ENCODE measurements at places on chromosomes 6 and 20.
A peak's percentile ranks its signal among the peaks of the same experiment; 100 is the strongest.

DNA sequence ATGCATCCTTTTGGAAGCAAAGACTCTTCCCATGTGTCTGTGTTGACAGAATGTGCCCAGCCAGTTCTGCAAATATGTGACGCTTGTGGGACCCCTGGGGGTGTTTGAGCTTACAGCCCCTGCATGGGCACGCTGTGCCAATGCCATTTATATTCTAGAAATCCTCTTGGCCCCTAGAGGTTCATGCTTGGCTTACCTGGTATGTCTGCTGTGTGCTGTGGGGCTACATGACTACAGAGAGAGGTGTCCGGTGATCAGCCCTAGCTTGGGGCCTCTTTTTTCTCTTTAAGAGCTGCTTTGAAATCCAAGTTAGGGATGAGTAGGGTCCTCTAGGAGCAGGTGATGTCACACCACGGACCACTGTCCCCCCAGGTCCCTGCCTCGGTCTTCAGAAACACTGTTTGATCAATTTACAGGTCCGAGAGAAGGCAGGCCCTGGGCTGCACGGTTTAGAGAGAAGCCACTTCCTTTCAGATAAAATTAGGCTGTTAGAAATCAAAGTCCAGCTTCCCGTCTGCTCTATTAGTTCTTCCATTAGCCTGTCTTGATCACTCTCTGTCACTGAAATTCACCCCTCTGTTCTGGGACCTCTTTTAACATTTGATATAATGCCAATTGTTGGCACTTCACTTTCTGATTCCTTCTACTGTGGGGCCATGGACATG is 26.5 kb downstream of the BCAS4 start:
- DNase-seq, result no peak

- DNase-seq, result no peak
These were observed 241.1 kb downstream of the TENT5A start for GRCh38 chr6:81511423-81511822.

DNA sequence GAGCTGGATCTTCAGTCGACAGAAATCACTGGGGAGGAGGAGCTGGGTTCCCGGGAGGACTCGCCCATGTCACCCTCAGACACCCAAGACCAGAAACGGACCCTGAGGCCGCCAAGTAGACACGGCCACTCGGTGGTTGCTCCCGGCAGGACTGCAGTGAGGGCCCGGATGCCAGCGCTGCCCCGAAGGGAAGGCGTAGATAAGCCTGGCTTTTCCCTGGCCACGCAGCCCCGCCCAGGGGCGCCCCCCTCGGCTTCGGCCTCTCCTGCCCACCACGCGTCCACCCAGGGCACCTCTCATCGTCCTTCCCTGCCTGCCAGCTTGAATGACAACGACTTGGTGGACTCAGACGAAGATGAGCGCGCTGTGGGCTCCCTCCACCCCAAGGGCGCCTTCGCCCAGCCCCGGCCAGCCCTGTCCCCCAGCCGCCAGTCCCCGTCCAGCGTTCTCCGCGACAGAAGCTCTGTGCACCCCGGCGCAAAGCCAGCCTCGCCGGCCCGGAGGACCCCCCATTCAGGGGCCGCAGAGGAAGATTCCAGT is 63.0 kb downstream of the FNDC1 start:
- no peak for DNase-seq

GRCh38 chr6:84066536-84066935 is 33.0 kb downstream of the MRAP2 start:
- no peak for DNase-seq

GRCh38 chr20:19949195-19949867 is 67.8 kb upstream of the NAA20 start:
- no peak for DNase-seq

DNA sequence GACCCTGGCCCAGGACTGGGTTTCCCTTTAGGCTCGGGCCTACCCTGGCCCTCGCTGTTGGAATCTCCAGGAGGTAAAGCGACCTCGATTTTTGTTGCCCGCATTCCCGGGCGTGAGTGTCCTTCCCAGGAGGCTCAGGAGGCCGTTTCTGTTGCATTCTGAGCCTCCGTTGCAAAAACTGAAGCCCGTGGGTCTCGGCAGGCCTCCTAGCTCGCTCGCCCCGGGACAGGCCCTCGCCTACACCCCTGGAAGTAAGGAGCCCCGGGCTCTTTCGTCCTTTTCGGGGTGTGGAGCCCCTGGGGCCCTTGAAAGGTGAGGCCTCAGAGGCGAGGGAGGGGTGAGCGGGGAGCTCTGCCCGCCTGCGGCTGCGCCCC is 2.3 kb downstream of the NR2E1 start:
- no peak for DNase-seq

DNA sequence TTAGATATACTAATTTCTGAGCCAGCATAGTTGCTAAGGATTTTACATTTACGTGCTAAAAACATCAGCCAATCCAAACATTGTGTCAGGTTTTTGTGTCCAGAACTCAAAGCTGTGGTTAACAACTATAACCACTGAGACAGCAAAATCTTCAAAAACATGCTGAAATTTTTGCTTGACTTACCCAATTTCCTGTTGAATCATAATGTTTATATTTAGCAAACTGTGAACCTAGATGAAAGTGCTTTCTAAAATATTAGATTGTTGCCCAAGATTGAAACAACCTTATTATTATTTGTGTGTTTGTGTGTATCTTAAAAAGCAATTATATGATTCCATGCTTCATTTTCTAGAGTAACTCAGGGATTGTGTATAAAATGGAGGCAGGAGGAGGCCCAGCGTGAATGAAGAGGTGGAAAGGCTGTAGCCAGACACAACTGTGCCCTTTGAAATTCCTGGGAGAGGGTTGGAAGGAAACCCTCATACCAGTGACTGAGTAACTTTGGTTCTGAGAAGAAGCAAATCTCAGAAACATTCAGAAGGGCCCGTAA is 48.0 kb downstream of the ARMC2 start:
- DNase-seq, result no peak

- no peak for DNase-seq
These were observed 1.4 kb downstream of the CDK5RAP1 start for GRCh38 chr20:33399924-33400323.

GRCh38 chr6:127843582-127843981 is 57.3 kb downstream of the THEMIS start:
- DNase-seq, result no peak

- no peak for DNase-seq
These were observed 1.5 kb downstream of the LIN28B start for GRCh38 chr6:104958178-104959025.

DNA sequence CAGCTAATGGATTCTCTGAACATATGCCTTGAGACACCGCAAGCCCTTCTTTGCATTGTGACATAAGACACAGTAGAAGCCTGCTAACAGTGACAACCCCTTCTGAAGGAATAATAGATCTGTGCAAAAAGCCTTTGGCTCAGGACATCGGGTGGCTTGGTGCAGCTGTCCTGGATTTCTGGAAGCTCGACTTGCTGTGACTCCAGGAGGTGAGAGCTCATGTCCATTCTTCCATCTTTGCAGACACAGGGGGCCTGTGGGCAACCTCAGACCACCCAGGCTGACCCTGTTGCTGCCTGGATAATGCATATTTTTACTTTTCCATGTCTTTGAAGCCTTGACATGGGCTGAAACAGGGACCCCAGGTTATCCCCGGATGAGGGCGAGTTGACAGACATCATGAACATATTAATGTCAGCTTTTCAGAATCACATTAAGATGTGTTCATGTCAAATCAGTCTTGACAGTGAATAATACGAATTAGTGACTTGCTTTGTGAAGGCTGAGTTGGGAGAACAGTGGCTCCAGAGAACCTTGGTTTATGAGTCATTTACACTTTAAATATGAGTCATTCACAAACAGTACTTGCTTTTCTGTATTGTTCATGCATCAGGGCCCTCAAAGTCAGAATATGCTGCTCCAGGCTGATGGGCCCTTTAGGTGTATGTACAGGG is 66.8 kb upstream of the IYD start:
- no peak for DNase-seq

- no peak for DNase-seq
These were observed 73.8 kb downstream of the CDK19 start for GRCh38 chr6:110741517-110741916.

- no peak for DNase-seq
These were observed 60.9 kb downstream of the GFRAL start for GRCh38 chr6:55388211-55388610.

DNA sequence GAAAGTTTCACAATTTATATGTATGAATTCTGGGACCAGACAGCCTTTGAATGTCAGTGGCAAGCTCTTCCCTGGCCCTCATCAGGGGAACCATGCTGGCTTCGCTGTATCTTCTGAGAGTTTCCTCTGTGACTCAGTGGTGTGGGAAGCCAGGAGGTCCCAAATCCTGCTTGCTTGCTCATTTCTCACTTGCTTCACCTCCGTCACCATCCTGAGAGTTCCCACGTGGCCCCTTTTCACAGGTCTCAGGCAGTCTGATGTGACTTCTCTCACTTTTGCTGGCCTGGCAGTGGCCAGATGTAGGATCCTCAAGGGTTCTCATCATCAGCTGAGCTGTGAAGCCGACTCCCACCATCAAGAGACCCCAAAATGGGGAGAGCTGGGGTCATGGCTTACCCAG is 28.4 kb upstream of the RIN2 start:
- DNase-seq, result peak; percentile 47

DNA sequence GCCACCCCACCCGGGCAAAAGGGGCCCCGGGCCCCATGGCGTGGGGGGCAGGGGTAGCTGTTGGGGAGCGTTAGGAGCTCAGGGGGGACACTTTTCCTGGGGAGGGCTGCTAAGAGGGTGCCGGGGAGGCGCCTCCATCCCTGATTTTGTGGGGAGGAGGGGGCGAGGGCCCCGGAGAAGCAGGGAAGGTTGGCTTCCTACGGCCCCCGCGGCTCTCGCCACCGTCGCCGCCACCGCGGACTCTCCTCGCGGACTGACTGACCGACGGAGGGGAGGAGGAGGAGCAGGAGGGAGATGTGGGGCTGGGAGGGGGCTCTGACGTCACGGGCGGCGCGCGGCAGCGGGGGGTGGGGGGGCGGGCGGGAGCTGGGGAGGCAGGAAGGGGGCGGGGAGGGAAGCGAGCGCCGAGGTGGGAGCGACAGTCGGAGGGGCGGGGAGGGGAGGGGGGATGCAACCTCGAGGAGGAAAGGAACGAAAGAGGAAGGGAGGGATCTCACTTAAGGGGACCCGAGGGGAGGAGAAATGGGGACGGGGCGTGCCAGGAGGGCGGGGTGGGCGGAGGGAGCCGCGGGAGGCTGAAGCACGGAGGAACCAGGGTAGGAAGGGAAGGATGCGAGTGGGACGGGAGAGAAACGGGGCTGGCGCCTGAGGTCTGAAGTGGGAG is 5.1 kb downstream of the GABBR1 start:
- DNase-seq, result peak; percentile 84

DNA sequence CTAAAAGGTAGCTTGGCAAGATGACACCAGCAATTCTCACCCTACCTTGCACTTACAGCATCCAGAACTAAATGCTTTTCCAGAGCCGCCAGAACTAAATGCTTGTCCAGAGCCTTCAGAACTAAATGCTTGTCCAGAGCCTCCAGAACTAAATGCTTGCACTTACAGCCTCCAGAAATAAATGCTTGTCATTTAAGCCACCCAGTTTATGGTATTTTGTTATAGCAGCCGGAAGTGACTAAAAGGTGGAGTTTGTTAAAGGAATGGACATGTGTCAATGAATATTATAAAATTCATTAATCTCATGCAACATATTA is 133.5 kb downstream of the GPX5 start:
- DNase-seq, result no peak

GRCh38 chr20:63804308-63804636 is 26.8 kb downstream of the ZBTB46 start:
- no peak for DNase-seq

DNA sequence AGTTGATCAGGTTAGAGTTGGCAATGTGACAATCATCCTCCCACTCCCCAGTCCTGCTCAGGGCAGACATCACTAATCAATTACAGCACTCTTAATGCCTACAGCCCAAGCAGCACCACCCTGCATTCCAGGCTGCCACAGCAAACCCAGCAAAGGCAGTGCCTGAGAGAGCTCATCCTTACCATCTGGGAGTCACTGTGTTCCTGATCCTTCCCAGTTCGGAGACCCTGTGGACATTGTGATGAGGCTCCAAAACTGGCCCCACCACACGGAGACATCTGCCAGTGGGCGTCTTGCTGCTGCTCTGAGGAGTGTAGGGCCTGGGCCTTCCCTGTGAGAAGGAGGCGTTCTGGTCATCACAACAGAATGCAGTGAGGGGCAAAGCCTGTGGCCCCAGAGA is 216.5 kb upstream of the CST7 start:
- no peak for DNase-seq

DNA sequence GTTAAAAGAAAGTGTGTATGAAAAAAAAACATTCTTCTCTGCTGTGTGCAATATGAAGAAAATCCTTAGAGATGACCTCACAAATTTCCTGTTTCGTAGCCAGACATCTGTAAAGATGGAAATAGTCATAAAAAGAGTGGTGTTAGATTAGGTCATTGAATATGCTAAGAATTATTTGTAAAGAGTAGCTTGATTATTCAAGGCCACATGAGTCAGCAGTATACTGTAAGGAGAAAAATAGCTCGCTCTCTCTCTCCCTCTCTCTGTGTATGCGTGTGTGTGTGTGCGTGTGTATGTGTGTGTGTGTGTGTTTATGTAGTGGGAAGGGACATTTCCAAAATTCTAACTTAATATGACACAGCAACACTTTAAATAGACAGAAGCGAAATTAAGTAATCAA is 78.8 kb downstream of the PTCHD4 start:
- no peak for DNase-seq

GRCh38 chr6:41901882-41902519 is 6.8 kb upstream of the USP49 start:
- no peak for DNase-seq

DNA sequence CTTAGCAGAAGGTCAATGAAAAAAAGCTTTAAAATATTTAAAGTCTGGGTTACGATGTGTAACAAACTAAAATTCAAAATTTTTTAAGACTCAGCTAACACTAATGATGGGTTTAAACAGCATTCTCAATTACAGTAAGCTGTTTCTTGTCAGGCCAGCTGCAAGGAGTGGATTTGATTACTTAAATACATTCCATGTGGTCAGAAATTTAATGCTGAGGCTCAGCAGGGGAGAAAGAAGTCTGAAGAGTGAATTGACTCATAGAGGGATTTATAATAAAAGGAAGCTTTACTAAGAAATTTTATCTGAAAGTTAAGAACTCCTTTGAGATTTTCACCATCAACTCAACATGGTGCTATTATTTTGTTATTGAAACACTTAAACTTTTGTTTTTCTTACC is 398.6 kb downstream of the KHDRBS2 start:
- no peak for DNase-seq

DNA sequence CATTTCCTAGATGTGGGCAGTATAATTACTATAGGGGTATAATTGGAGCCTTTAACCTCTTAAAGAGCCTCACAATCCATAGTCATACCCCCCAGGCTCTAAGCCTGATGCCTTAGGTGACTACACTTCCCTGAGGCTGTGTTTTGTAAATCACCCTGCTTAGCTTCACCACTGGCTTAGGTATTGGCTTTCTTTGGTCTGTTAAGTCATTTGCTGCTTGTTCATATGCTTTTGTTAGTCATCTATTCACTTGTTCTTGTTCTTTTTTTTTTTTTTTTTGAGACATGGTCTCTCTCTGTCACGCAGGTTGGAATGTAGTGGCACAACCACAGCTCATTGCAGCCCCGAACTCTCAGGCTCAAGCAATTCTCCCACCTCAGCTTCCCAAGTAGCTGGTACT is 26.7 kb downstream of the KAT14 start:
- no peak for DNase-seq
